ENCODE measurements at places on chromosomes 12 and 14.
A peak's percentile ranks its signal among the peaks of the same experiment; 100 is the strongest.

DNA sequence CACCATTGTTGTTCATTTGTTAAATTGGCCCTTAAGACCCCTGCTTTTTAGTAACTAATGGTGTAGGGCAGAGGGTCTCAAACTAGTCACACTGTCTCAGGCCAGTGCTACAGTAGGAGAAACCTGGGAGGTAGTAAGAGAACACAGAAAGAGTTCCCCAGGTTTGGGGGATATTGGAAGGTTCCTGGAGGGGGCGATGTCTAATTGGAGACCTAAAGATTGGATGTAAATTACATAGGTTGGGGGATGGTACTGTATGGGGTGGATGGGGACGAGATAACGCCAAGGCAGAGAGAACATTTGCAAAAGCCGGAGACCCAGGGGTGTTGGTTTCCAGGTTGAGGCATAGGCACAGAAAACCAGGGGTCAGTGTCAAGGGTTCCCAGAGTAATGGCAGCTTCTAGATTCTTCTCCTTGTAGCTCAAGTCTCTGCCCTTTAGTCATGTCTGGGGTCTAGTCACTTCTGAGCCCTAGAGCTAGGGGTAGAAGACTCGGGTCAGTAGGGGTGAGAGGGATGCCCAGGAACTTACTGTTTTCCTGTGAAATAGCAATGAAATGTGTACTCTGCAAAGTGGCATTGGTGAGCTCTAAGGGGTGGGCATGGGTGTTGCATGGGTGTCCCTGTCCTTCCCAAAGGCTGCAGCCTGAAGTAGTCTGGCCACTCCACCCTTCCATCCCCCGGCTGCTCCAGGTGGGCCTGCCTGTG lies 21.8 kb downstream of the PLEKHG3 start:
- no peak for DNase-seq

DNA sequence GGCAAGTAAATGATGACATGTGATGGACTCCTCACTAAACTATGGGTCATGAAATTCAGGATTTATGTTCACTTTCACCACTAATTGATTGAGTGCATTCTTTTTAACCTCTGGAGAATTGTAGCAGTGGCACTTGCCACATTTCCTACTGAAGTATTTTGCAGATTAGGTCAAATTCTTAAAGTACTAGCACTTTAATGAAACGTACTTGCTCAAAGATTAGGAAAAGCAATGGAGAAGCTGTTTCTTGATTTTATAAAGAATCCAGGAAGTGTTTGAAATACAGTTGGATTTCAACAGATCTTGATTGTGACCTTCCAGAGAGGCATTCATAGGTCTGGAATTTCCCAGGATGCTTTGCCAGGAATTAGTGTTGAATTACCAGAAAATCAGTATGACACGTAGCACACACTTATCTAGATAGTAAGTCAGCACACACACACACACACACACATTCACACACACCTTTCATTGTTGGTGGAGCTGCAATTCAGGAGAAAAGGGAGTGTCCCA lies 162.6 kb downstream of the MYRFL start:
- peak; percentile 71 for DNase-seq

DNA sequence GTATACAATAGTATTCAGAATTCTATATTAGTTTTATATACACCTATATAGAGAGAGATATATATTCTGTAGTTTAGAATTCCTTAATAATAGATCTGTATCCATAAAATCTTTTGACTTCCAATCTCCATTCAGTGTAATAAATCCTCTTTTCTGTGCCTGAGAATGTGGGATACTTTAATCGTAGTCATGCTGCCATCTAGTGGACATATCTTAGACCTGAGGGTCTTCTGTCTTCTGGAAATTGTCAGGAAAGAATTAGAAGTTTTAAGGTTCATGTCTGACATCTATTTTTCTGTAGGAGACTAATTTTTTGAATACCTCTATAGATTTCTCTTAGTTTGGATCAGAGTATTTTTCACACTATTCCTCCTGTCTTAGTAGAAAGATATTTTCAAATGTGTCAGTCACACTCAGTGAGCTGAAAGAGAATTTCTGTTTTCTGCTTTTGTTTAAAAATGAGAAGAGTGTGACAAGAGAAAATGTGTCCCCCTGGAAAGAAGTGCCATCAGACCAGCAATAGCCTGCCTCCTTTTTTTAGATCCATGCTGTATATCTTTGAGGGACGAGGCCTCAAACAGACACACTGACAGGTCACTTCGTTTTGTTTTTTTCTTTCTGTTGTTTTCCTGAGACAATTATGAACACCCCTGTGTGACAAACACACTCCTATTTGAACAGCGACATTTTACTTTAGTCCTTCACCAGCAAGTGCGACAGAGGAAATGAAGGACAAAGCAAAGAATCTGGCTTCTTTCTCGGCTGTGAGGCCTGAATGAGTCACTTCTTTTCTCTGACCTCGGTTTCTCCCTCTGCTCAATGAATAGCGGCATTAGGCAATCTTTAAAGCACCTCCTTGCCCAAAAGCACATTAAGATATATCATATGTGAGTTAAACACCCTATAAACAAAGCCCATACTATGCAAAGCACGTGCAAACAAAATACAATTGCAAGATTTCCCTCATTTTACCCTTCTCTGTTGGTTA lies 96.3 kb downstream of the GALC start:
- DNase-seq = peak; percentile 15

GRCh38 chr12:98106031-98106683 lies 409.2 kb upstream of the TMPO start:
- no peak for DNase-seq

DNA sequence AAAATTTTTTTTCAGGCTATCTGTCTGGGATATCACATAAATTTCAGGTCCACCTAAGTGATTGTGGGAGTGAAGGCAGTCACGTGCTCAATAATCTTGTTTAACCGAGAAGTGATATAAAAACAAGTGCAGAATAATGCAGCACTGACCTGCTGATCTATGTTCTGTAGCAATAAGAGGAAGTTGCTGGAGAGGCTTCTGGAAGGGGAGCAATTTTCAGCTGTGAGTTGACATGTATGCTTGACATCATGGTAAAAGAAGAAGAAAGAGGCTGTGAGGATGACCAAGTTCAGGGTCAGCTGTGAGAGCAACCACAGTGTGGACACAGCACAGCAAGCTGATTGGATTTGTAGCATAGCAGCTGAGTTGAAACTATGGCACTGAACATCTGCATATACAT lies 172.0 kb upstream of the PELI2 start:
- DNase-seq = no peak

- DNase-seq = peak; percentile 63
Observed at GRCh38 chr14:81164167-81164774, 56.5 kb downstream of the GTF2A1 start.

- peak; percentile 76 for DNase-seq
Observed at GRCh38 chr12:11795913-11796459, 146.5 kb downstream of the ETV6 start.

DNA sequence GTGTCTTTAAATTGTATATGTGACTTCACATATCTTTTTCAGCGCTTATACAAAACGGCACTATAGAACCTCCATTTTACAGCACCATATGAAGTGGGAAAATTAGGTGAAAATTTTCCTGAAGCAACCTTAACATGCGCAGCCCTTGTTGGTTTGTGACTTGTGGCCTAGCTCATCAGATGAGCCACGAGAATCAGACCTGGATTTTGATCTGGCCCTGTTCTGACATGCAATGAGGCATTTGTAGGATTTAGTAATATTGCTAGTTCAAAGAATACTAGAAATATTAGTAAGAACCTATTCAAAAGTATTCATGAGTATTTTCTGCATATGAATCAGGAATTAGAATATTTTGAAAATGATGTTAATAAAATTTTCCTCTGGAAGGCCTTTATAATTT lies 2.9 kb downstream of the CDKN1B start:
- no peak for DNase-seq

DNA sequence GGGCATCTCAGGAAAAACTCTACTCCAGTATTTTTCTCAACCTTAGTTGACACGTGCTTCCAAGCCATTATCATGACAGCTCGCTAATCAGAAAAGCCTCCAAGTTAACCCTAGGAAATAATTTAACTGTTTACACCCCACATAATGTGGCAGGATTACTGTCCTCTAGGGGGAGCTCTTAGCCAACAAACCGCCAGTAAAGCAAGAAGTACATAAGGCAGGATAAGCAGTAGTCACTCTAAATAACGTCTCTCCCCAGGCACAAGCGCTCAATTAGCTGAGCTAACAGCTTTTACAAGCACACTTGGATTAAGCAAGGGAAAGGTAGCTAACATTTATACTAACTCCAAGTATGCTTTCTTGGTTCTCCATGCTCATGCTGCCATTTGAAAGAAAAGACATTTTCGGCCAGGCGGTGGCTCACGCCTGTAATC lies 22.8 kb downstream of the APOBEC1 start:
- DNase-seq = no peak

DNA sequence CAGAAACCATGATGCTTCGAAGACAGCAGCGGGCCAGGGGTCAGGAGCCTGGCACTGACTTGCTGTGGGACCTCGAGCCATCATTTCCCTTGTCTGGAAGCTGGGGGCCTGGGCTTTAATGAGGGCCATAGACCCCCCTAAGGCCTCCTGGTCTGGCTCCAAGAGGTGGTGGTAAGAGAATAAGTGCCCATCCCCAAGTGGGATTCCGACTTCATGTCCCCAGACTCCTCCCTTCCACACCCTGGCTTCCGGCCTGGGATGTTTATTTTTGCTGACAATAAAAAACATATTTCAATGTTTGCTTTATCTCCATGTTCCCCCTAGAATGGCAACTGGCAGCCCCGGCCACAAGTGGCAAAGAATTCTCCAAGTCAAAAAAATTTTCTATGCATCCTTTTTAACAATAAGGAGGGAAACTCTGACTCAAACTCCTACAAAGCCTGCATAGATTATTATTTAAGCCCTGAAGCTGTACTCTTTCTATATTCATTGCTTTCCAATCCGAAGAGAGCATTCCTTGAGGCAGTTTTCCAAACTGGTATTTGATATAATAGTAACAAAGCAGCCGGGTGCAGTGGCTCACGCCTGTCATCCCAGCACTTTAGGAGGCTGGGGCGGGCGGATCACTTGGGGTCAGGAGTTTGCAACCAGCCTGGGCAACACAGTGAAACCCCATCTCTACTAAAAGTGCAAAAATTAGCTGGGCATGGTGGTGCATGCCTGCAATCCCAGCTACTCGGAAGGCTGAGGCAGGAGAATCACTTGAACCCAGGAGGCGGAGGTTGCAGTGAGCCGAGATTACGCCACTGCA lies 84.0 kb downstream of the ITPK1 start:
- DNase-seq = no peak

- no peak for DNase-seq
Observed at GRCh38 chr12:124487066-124487833, 80.2 kb downstream of the NCOR2 start.

- DNase-seq = no peak
Observed at GRCh38 chr12:25797386-25797785, 161.1 kb upstream of the RASSF8 start.

GRCh38 chr12:180445-180844 lies 33.5 kb downstream of the SLC6A12 start:
- no peak for DNase-seq

DNA sequence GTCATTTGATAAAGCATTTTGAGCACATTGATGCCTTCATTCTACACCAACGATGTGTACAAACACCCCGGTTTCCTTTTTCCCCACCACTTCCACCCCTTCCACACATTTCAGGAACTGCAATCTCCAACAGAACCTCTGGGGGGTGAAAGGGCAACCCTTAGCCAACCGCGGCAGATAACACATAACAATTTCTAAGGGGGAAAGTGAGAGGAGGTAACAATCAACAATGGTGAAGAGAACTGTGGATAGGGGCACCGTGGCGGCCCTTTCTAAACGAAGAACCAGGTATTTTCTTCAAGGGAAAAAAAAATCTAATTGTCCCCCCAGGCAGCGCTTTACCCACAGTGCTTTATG lies 1.1 kb downstream of the KITLG start:
- no peak for DNase-seq

DNA sequence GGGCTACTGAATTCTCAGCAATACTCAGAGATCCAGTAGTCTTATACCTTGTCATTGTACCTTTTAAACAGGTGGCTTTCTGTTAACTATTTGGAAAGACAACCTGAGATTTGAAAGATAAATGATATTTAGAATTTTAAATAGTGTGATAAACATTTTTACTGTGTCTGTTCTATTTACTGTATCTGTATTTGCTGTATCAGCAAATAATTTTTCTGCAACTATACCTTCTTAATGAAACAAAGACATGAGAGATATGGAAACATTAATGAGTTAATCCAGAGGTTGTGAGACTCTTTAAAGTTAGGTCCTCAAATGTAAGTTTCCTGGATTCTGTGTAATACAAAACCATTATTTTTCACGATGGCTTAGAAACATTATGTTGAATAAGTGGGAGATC lies 249.6 kb downstream of the CCDC59 start:
- DNase-seq = no peak

DNA sequence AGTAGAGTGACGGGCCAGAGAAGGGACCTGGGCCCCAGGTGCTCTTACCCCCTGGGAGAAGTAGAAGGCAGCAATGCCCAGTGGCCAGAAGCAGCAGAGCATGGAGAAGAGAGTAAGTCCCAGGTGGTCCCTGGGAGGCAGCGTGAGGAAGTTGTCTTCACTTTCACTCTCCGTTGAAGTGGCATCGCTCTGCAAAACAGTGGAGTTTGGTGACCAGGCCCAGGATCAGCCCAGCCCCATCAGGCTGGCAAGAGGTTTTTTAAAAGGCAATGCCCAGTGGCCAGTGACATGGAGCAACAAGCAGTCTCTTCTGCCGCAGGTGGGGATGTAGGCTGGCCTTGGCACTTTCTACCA lies 18.2 kb downstream of the SYNDIG1L start:
- no peak for DNase-seq

- DNase-seq = peak; percentile 14
Observed at GRCh38 chr12:19846574-19846973, 407.3 kb downstream of the AEBP2 start.

- DNase-seq = no peak
Observed at GRCh38 chr14:96067985-96068930, 29.1 kb downstream of the C14orf132 start.

GRCh38 chr14:51554953-51555352 lies 96.8 kb upstream of the FRMD6 start:
- DNase-seq = no peak

DNA sequence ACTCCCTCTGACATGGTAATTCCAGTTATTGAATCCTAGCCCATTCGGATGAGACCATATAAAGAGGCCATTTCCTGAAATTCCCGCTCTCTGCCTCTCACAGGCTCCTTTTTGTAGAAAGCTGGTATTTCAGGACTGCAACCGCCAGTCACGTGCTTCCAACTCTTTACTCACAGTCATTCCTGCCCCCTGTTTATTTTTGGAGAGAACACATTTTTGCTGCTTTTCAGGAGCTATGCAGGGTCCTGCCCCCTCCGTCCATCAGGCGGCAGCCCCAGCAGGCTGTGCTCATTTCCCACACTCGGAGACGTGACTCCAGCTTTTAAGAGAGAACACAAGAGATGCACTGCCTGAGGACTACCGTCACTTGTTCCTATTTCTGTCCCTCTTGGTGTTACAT lies 26.8 kb downstream of the IFT43 start:
- no peak for DNase-seq
